Amygdala (tissue), 56 donors: ENCODE measurements at places on chromosomes 5 and 9.

- no peak for DNase-seq
Measured at GRCh38 chr5:158995694-158996173, 104.0 kb downstream of the EBF1 start.

- no peak for DNase-seq
Measured at GRCh38 chr5:88997937-88998336, 115.0 kb upstream of the MEF2C start.

DNA sequence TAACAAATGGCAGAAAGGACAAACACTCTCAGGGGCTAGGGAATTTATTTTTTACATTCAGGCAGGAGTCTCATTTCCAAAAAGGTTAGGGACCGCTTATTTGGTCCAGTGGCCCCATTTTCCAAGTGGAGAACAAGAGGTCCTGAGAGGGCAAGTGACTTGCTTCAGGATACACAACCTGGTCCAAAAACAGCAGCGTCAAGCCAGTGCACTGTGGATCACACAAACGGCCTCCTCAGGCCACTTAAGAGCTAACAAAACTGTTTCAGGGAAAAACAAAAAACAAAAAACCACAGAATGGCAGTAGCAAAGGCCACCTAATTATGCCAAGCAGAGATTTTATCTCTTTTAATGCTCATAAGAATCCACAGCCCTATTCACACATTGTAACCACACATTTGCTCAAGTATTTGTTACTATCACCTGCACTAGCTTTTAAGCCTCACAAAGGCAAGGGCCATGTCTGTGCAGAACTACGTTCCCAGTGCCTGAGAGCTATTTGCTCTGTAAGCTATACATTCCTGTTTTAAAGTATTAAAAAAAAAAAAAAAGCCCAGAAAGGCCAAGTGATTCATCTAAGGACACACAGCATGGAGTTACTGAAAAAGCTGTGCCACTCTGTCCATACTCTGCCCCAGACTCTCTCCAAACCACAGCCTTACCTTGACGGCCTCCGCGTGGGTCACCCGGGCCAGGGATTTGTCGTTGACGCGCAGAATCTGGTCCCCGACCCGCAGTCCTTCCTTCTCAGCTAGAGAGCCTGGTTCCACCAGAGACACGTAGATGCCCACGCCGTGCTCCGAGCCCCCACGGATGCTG is 1.5 kb downstream of the WHRN start:
- DNase-seq = no peak

DNA sequence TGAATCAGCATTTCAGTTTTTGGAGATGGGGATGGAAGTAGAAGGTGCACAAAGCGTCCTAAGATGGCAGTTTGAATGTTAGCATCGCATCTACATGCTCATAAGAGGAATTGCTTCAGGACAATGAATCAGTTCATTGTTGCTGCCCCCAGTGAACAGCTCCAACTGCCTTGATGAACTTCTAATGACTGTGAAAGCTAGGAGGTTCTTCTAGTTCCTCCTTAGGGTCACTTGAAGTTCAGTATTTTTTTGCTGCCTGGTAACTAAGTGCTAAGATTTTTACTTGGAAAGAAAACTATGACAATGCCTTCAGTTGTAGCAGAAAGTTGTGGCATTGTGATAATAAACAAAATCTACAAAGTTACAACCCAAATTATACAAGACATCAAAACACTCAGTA is 271.6 kb downstream of the RAB3C start:
- no peak for DNase-seq

GRCh38 chr5:103511554-103511885 is 51.1 kb downstream of the NUDT12 start:
- DNase-seq = no peak

DNA sequence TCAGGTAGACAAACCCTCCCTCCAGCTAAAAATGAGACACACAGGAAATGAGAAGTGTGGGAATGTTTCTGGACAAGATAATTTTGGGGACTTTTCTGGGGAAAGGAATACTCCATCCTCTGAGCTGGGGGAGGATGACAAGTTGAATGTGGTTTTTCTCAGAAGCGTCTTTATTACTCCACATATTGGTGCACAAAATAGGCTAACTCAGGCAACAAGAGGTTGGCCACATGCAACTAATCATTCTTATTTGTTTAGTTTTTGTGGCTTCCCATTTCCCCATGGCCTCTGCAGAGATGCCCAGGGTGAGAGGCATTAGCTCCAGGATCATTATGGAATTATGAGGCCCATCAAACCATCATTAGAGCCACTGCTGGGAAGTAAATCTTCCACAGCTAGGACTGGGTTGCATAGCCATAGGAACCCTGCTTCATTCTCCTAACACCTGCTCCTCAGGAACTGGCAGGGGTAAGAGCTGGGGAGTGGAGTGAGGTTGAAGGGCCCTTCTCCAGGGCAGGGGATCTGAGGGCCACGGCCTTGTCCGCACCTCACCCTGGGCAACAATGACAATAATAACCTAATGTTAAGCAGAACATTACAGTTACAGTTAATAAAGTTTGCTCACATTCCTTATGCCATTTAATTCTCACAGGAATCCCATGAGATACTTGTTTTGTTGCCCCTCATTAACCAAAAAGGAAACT is 9.3 kb upstream of the SIL1 start:
- DNase-seq = no peak

GRCh38 chr5:38961691-38962090 is 112.5 kb downstream of the RICTOR start:
- DNase-seq = no peak

DNA sequence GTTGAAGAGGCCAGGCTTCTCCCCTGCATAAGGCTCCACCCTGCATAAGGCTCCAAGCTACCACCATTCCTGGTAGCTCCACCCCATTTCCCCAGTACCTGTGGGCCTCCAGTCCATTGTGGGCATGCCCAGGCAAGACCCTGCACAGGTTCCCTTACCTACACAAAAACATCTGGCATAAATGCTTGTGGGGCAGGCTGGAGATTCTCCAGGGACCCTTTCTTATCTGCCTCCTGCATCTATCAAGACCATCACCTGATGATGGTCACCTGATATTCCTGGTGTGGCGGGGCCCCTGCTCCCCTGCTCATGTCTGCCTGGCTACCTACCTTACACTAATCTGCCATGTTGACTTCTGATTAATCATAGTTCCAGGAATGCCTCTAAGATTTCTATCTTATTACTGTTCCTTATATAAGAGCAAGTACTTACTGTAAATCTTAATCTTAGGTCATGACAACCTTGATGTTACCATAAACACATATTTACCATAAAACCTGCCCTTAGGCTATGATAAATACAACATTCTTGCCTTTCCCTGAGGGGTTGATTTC is 41.0 kb downstream of the FGD3 start:
- no peak for DNase-seq

DNA sequence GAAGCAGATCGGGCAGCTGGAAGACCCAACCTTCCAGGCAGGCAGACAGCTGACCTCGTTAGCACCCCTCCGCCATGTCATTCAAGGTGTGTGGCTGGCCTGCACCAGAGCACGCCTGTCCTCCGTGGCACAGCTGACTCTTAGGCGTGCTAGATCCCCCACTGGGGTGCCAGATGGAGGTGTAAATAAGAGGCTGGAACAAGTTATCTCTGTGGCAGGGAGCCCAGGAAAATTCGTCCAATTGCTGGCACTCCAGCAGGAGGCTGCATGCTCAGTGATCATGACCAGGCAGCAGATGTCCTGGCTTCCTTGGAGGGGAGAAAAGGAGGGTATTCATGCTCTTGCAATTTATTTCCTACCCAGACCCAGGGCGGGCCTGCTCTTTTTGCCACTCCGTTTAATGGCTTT is 7.8 kb upstream of the ALDOB start:
- no peak for DNase-seq

GRCh38 chr5:39226100-39226451 is 6.7 kb upstream of the FYB1 start:
- DNase-seq = no peak

- peak; percentile 18 for DNase-seq
Measured at GRCh38 chr5:157574456-157575380, 857 bp downstream of the ADAM19 start.

DNA sequence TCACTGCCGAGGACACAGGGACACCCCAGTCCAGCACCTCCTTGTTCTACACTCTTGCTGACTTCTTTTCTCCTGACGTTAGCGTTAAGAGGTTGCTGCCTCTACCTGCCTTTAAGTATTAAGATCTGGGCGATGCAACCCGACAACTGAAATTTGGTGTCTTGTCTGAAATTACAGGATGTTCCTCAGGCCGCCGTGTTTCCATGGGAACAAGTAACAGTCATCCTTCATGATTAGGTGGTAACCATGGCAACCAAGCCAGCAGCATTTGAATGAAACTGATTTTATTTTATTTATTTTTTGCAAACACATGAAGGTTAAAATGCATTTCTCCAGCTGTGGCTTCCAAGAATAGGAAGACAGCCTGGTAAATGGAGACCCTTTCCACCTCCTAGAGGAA is 20.8 kb downstream of the DAB2IP start:
- DNase-seq = no peak

GRCh38 chr5:144731786-144732185 is 561.1 kb downstream of the KCTD16 start:
- no peak for DNase-seq

DNA sequence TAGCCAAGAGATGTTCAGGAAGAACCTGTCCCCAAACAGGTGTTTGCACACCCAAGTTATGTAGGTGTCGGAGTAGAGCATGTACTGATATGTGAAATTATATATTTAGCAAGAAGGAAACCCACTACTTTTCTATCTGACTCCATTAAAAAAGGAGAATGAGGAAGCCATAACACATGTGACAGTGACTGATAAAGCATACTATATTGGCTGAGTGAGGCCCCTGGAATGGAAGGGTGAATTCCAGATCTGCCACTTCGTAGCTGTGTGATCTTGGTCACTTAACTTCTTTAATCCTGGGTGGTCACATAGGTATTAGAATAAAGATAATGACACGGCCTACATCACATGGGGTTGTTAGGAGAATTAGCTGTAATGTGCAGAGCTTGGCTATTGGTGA is 116.0 kb upstream of the MAN2A1 start:
- DNase-seq = no peak

GRCh38 chr9:127344368-127345000 is 52.5 kb upstream of the SLC2A8 start:
- no peak for DNase-seq

- no peak for DNase-seq
Measured at GRCh38 chr5:153211076-153211475, 279.4 kb upstream of the GRIA1 start.

DNA sequence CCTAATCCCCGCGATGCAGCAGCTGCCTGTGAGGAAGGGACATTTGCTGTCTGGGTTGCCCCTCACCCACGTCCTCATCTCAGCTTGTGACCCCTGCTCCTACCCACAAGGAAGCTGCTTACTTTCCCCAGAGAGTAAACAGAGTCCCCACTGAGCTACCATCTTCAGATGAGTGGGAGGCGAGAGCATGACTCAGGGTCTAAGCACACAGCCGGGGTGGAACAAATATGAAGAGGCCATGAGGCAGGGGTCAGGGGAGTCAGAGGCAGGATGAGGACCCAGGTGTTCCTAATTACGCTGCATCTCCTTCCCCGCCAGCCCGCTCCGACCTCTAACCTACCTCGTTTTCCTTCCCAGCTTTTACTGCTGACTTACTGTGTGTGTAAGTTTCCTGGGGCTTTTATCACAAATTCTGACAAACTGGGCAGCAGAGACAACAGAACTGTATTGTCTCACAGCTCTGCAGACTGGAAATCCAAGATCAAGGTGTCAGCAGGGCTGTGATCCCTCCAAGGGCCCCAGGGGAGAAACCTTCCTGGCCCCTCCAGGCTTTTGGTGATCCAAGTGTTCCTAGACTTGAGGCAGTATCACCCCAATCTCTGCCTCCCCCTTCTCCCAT is 94.0 kb upstream of the DNAH5 start:
- DNase-seq = no peak
